ENCODE measurements at places on chromosomes 12 and 14. TPM values are rescaled to one million over a fixed set of nuclear protein-coding genes. Genes with fewer than 3 reads are reported as not detected.

HCAR1 gene
- 0.87 TPM for total RNA-seq

SSTR1 gene
- 1.2 TPM for total RNA-seq

AVPR1A gene
- total RNA-seq, result not detected

USP44 gene
- 10.2 TPM for total RNA-seq

ENO2 gene
- 29.3 TPM for total RNA-seq

CD27 gene
- total RNA-seq, result 0.17 TPM

AQP2 gene
- not detected for total RNA-seq

CYP27B1 gene
- 0.15 TPM for total RNA-seq

PAH gene
- not detected for total RNA-seq

SYNDIG1L gene
- total RNA-seq, result 0.15 TPM

FGF6 gene
- total RNA-seq, result not detected

C1QL4 gene
- total RNA-seq, result 0.29 TPM

MAP3K12 gene
- total RNA-seq, result 61.9 TPM

OR5AU1 gene
- total RNA-seq, result not detected

HNF1A gene
- total RNA-seq, result not detected

RASSF9 gene
- 0.87 TPM for total RNA-seq

All from smooth muscle cell of trachea (primary cell).